ENCODE measurements at places on chromosomes 11 and 22.

DNA sequence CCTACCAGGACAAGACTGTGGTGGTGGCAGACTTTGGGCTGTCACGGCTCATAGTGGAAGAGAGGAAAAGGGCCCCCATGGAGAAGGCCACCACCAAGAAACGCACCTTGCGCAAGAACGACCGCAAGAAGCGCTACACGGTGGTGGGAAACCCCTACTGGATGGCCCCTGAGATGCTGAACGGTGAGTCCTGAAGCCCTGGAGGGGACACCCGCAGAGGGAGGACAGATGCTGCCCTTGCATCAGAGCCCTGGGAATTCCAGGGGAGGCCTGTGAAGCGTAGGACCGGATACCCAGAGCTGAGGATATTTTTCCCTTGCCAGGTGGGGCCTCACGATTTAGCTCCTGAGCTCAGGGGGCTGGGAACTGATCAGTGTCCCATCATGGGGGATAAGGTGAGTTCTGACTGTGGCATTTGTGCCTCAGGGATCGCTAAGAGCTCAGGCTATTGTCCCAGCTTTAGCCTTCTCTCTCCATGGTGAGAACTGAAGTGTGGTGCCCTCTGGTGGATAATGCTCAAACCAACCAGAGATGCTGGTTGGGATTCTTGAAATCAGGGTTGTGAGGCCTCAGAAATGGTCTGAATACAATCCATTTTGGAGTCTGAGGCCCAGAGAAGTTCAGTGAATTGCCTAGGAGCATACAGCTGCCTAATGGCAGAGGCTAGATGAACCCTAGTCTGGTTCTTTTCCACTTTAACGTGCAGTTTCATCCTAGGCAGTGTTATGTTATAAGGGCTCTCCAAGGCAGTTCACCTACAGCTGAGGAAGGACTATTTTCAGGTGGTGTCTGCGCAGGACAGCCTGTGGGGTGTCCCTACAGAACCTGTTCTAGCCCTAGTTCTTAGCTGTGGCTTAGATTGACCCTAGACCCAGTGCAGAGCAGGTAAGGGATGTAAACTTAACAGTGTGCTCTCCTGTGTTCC is 19.5 kb downstream of the PIK3IP1 start:
- DNase-seq = no peak

GRCh38 chr11:69178819-69179482 is 23.2 kb downstream of the SMIM38 start:
- no peak for DNase-seq

GRCh38 chr11:47955061-47955755 is 25.2 kb upstream of the PTPRJ start:
- DNase-seq = no peak

- DNase-seq = no peak
Measured at GRCh38 chr22:37318364-37319109, 36.2 kb downstream of the CYTH4 start.

GRCh38 chr11:111510311-111510710 is 1.9 kb downstream of the BTG4 start:
- DNase-seq = no peak

Data from GM06990 (cell line).